ENCODE measurements at places on chromosomes 7 and 10. TPM values are rescaled to one million over a fixed set of nuclear protein-coding genes. Genes with fewer than 3 reads are reported as not detected.

- no peak for DNase-seq
Observed at GRCh38 chr10:49290607-49291006, 8.4 kb upstream of the C10orf71 start.

DNA sequence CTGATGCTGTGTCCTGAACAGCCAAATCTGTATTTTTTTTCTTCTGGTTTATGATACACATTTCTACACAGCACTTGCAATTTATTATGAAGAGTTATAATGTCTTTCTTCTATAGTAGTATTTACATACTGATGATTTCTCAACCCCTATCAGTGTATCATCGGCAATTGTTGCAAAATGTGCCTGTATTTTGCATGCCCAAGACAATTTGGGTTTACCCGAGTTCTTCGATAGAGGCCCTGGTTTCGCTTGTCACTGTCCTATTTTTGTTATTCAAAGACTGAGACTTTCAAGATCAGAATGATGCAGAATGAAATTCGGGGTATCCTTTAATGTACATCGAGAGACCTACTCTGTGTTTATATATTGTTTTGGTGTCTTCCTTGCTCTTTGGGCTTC lies 184.5 kb upstream of the PRSS58 start:
- DNase-seq = no peak

DNA sequence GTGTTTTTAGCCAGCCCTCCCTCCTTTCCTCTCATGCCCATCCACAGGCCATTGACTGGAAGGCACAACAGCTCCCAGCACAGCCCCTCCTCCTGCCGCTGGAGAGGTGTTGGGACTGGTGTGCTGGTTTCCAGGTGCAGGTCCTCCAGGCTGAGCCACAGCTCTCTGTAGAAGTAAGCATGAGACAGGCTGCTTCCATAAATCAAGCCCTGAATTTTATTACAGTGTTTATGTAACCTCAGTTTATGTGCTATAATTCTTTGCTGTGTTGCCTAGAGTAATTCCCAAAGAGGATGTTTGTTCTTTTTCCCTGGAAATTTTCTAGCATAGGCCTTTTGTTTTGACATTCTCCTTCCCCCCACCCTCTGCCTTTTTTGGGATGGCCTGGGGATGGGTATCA lies 445.8 kb downstream of the AUTS2 start:
- DNase-seq = peak; percentile 9

DNA sequence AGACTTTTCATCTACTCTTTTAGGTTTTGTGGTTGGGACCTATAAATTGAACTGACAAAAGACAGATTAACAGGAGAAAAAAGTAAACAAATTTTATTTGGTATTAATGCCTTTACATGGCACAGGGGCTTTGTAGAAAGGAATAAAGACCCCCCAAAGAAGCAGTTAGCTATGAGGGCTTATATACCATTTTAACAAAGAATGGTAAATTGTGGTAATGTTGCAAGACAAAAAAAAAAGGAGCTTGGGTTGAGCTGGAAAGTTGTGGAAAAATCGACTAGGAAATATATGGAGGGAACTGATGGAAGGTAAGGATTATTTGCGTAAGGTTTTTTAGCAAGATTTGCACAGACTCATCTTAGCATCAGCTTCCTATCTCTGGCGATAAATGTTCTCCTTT lies 84.6 kb downstream of the JCAD start:
- DNase-seq = no peak

DNA sequence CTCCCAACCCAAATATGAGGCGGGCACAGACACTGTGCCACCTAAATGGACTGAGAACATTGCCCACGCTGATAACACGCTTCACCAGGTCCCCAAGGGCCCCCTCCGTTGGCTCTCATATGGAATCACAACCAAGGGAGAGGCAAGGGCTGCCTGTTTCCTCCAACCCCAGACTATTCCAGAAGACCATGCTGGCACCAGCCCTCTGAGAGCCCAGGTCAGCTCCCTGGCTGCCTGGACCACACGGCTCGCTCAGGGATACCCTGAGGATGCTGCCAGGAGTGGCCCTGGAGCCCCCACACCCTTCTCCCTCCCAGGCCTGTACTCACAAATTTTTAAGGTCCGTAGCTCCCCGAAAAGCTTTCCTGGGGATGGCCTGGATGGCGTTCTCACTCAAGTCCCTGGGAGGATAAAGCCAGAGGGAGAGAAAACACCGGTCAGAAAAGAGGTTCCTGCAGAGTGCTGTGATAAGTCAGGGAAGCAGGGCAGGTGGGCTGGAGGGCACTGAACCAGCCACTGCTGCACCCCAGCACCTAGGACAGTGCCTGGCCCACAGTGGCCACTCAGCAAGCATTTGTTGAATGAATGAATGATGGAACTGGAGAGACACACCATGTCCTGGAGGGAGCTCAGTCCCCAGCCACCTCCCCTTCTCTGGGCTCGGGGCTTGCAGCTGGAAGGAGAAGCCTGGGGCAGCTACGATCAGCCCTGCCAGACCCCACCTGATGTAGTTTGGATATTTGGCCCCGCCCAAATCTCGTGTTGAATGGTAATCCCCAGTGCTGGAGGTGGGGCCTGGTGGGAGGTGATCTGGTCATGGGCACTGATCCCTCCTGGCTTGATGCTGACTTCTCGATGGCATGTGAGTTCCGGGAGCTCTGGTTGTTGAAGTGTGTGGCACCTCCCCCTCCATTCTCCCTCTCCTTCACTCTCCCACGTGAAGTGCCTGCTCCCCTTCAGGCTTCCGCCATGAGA lies 119.8 kb downstream of the SLIT1 start:
- DNase-seq = no peak

GRCh38 chr7:119090851-119091250 lies 866.3 kb downstream of the ANKRD7 start:
- DNase-seq = no peak

- peak; percentile 19 for DNase-seq
Observed at GRCh38 chr7:119197877-119198527, 973.5 kb downstream of the ANKRD7 start.

- DNase-seq = peak; percentile 51
Observed at GRCh38 chr7:149714910-149715471, 58.4 kb downstream of the ZNF467 start.

- no peak for DNase-seq
Observed at GRCh38 chr10:45075216-45075615, 74.5 kb downstream of the ZNF22 start.

GRCh38 chr10:13712837-13713581 lies 126.2 kb downstream of the PRPF18 start:
- peak; percentile 54 for DNase-seq

DNA sequence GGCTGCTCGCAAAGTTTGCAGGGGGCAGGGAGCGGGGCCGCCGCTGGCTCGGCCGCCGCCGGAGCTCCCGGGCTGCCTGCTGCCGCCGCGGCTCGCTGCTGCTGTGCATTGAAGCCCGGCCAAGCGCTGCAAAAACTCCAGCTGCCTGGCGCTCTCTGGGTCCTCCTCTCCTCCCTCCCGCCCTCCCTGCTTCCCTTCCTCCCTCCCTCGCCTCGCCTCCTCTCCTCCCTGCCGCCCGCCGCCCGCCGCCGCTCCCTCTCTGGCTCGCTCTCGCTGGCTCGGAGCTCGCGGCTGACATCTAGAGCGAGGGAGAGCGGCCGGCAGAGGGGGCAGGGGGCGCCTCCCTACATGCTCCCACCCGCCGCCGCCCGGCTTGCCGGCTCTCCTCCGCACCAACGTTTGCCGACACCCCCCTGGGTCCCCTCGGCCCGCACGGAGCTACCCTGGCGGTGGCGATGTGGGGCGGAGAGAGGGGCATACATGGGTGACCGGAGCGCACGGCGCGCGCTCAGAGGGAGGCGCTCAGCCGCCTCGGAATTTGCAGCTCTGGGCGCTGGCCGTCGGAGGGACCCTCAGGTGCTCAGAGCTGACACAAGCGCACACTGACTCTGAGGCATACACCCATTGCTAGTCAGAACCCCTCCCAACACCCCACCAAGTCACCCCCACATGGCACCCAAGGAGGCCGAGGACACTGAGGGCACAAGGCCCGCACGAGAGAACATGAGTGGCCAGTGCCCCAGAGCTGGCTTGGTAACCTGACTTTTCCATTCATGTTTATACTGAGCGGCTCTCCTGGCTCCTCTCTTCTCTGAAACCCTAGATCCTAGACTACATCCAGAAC lies 1.2 kb upstream of the PLXNA4 start:
- peak; percentile 50 for DNase-seq

GRCh38 chr10:117761695-117762094 lies 219.1 kb downstream of the EMX2 start:
- DNase-seq = no peak

DNA sequence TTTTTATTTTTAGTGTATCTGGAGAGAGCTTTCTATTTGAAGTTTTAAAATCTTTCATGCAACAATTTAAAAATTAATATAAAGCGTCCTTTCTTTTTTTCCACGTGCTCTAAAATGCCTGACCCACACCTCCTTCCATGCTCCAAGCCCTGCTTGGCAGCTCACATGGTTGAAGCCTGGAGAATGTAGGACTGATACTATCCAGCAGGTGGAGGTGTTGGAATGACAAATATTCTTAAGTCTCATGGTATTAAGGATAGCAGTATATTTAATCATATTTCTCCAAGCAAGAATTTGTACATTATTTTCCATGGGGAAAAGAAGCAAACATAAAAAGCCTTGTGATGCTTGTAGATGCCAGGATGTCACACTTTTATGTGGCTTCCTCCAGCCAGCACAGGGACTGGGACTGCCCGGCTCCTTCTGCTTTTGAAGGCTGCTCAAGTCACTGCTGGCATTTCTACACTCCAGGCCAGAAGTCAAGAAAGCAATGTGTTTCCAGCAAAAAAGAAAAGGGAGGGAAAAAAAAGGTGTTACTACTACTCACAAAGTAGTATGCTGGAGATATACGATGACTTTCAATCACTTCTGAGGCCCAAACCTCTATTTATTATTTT lies 49.7 kb downstream of the BZW2 start:
- peak; percentile 21 for DNase-seq

GRCh38 chr10:125283191-125283835 lies 123.0 kb upstream of the CTBP2 start:
- peak; percentile 58 for DNase-seq

GRCh38 chr7:41054960-41055661 lies 647.8 kb downstream of the INHBA start:
- no peak for DNase-seq

DNA sequence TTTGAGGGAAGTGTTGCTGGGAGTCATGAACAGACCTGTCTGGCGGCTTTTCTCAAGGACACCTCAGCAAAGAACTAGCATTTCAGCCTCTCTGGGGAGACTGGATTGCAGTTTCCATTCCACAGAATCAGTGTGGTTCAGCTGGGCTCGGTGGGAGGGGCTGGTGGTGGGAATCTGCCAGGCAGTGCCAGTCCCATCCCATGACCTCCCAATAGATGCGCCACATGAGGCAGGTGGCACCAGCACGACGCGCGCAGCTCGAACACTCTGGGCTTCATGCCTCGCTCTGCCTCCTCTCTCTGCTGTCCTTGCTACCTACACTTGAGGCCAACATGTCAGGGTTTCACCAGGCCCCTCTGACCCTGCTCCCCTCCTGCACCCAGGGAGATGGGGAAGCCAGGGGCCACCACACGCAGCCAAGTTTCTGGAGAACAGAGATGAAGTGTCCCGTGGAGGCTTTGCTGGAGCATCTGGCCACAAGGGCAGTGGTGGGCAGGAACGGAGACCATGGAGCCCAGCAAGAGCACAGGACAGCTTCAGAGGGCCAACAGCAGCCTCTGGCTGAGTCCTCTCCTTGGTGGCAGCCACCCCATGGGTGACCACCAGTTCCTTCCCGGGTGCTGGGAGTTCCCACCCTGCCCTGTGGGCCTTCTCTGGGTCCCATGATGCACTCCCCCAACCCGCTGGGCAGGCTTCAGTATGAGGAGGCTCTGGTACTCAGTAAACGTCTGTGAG lies 2.3 kb downstream of the NACAD start:
- no peak for DNase-seq

DNA sequence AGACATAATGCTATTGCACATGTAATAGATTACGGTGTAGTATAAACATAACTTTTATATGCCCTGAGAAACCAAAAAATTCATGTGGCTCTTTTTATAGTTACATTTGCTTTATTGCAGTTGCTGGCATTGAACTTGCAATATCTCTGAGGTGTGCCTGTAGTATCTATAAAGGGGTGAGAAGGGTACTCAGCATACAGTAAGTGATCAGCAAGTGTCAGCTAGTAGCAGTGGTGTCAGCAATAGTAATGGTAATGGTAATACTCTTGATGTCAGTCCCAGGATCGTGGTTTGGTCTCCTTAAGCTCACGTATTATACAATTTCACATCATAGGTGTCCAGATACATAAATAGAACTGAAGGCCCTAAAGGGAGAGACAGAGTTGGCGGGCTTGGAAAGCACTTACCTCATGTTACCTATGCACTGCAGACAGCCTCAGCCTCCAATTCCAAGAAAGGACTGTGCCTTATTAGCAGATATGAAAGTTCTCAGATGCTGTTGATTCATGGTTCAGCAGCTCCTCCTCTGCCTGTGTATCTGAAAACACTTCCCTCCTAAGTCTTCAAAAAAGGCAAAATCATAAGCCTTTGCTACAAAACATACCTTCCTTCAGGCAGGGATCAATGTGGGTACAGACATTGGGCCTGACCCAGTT lies 6.6 kb upstream of the GIMAP7 start:
- no peak for DNase-seq

DNA sequence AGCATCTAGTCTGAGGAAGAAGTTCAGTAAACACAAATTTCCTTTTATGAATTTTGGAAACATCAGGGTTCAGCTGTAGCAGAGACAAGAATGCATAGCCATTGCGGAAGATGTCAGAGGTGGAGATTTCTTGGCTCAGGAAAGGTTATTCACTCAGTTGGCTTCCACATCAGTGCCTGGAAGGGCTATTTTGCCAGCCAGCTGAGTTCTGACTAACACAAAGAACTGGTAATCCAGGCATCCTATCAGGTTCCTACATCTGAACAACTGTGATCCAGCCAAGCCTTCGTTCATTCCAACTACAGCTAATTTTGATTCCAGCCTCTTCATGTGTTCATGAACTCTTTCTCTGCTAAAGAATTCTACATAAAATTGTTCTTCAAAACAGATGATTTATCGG lies 965.6 kb downstream of the XPNPEP1 start:
- DNase-seq = no peak

- DNase-seq = no peak
Observed at GRCh38 chr7:83873459-83873858, 224.5 kb upstream of the SEMA3E start.

- DNase-seq = no peak
Observed at GRCh38 chr10:131758062-131758938, 142.5 kb upstream of the PPP2R2D start.

DNA sequence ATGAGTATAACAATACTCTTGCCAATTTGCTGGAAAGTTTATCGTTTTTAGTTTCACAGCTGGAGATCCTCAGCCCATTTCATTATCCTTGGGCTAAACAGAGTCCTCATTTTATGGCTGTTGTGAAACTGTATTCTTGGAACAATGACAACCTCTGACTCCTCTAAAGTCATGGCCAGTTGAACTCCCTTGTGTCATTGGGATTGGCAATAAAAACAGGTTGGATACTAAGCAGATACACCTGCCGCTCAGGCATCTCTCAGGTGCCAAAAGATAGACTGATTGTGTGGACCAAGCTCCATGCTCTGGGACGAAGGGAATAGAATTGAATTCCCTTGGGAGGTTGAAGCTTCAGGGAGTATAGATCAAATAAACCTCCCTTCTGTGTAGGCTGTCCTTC lies 182.2 kb downstream of the WDR11 start:
- no peak for DNase-seq

MEST gene
- 47.7 TPM for total RNA-seq

KCP gene
- total RNA-seq = 1.6 TPM

NPY gene
- 0.55 TPM for total RNA-seq

CAMK2B gene
- 0.76 TPM for total RNA-seq

LIPF gene
- total RNA-seq = not detected

C10orf105 gene
- 0.08 TPM for total RNA-seq

ASAH2 gene
- total RNA-seq = 2.2 TPM

RABGEF1 gene
- 27.1 TPM for total RNA-seq

HOXA13 gene
- total RNA-seq = 39.4 TPM

SLC13A1 gene
- 2.6 TPM for total RNA-seq

ICA1 gene
- total RNA-seq = 66.1 TPM

NME8 gene
- total RNA-seq = not detected

ATE1 gene
- total RNA-seq = 44.8 TPM

Data from left colon (tissue), 2 donors.